ENCODE measurements at places on chromosomes 1 and 21.

DNA sequence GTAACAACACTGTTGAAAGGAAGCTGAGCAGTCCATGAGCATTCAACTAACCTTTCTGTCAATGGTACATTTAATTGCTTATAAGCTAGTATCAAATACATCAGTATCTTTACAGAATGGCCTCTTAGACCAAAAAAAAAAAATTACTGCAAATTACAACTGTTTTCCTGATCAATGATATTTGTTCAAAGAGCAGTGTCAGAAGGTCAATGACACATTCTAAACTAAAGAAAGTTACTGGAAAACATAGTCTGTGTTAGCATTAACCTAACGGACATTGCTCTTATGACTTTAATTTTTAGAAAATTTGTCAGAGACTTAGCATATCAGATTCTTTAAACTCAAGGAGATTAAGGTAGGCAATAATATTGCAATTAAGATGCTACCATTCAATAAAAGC lies 162.5 kb downstream of the KCNT2 start:
- no peak overlapping the region for H3K4me3 ChIP-seq
- no peak for DNase-seq
- H3K27ac ChIP-seq: no peak overlapping the region

DNA sequence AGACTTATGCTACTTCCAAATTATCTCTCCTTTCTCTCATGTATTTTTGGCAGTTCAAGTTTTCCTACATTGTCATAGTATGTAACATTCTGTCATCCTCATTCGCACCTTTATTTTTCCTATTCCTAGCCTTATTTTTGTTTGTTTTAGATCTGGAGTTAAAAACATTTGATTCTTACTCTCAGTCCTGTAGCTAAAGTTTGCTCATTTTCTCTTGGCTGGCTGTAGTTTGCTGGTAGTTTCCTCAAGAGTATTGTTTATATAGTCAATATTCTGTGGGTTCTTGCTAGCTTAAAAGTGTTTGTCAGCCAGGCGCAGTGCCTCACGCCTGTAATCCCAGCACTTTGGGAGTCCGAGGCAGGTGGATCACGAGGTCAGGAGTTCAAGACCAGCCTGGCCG lies 29.8 kb upstream of the TRIM33 start:
- H3K4me1 ChIP-seq: no peaks in the 10 kb centered on the region
- H3K4me3 ChIP-seq: no peak overlapping the region
- DNase-seq: no peak
- H3K27ac ChIP-seq: no peak overlapping the region

GRCh38 chr1:68359045-68359444 lies 90.7 kb downstream of the RPE65 start:
- H3K27ac ChIP-seq: no peak overlapping the region
- H3K4me1 ChIP-seq: peaks cover 14% of the 10 kb centered on the region
- DNase-seq: no peak
- H3K4me3 ChIP-seq: no peak overlapping the region
- H3K36me3 ChIP-seq: no peaks in the 10 kb centered on the region
- H3K27me3 ChIP-seq: no peaks in the 10 kb centered on the region

DNA sequence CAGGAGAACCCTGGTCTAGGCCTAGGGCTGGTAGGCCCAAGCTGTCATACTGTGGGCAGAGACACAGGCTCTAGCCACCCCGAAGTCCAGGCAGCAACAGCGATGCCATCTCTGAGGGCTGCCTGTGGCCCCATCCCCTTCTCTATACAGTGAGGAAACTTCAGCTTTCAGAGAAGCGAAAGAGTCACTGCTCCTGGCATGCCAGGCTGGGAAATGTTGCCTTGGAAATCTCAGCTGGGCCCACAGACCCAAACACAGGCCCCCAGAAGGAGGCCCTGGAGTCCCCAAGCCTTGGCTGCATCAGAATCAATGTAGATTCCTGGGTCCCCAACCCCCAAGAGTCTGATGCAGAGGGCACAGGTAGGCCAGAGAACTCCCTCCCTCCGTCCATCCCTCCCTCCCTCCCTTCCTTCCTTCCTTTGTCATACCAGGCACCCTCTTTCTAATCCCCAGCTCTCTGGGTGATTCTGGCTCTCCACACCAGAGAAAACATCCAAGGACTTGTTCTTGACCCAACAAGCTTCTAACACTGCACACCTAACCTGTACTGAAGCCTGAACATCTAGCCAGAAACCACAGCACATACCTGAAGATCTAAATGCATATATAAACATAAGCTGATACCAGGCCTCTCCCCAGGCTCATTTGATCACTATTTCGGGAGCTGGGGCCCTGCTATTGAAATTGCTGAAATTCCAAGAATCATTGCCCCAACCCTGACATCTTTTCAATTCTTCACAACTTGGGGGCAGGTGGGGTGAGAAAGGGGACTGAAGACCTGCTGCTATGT lies 143.2 kb upstream of the EDN2 start:
- no peaks in the 10 kb centered on the region for H3K27me3 ChIP-seq
- no peak overlapping the region for H3K27ac ChIP-seq
- H3K4me3 ChIP-seq: no peak overlapping the region
- H3K4me1 ChIP-seq: peaks cover 29% of the 10 kb centered on the region
- H3K36me3 ChIP-seq: no peaks in the 10 kb centered on the region
- DNase-seq: no peak
